Stimulated activated naive B cell treated with anti-CD40 and anti-IgM and Interleukin-4, amounts not matched to agents 10 μg/mL and 1 μg/mL and 100 μg/mL, for 72 hours (primary cell): ENCODE measurements at places on chromosomes 11 and 22.
A peak's percentile ranks its signal among the peaks of the same experiment; 100 is the strongest.

GRCh38 chr11:19633276-19633675 lies 79.4 kb upstream of the NAV2 start:
- DNase-seq: no peak

GRCh38 chr11:96704847-96705246 lies 315.0 kb downstream of the JRKL start:
- DNase-seq: no peak

DNA sequence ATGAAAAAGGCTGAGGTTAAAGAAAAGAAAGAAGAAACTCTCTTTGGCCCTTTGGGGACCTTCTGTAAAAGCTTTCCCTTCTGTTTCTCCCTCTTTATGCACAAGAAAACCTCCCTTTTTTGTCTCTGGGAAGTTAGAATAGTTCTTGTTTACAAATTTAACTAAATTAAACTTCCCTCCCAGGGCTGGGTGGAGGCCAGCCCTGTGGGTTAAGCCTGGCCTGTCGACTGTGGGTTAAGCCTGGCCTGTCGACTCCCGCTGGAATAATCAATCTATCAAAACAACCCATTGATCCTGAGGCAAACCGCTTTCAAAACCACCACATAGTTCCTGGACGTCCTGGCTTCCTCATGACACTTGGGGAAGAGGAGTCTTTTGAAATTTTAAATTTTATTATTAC lies 1.2 kb upstream of the DRG1 start:
- no peak for DNase-seq

DNA sequence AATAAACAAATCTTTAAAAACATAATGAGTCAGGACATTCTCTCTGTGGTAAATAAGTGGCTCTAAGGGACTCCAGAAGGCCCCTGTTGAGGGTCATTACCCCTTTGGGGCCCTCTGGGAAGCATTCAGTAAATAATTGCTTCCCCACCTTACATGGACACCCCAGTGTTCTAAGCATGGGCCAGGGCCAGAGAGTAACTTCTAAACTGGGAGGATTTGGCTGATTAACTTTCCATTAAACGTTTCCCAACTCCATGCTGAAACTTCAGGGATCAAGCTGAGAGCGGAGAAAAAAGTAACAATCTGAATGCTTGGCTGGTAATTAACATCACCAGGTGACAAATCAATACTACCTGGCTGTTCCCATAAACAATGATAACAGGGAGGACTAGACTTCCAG lies 783.9 kb upstream of the LRRC4C start:
- DNase-seq: no peak

DNA sequence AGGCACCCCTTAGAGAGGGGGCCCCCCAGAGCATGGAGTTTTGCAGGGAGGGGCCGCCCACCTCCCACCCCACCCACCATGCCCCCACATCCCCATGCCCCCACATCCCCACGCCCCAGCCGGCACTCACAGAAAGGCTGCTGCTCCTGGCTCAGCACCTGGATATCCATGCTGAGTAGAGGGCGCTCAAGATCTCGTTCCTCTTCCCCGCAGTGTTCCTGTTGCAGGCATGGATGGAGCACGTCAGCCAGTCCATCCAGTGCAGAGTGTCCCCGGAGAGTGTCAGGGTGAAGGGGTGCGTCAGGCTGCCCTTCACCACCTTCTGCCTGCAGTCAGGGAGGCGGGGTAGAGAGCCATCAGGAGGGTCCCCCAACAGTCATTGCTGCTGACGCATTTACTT lies 156.2 kb downstream of the CRYBB2 start:
- no peak for DNase-seq

GRCh38 chr22:35523167-35523947 lies 17.3 kb upstream of the RASD2 start:
- DNase-seq: no peak

- peak; percentile 21 for DNase-seq
These were observed 787.1 kb upstream of the API5 start for GRCh38 chr11:42524534-42525227.

GRCh38 chr11:103043826-103044678 lies 47.9 kb downstream of the DCUN1D5 start:
- DNase-seq: no peak

GRCh38 chr11:35794850-35795249 lies 132.3 kb downstream of the TRIM44 start:
- DNase-seq: no peak

- no peak for DNase-seq
These were observed 181.0 kb downstream of the GRIA4 start for GRCh38 chr11:105790840-105791239.
